ENCODE measurements at places on chromosomes 1 and 21.

- no peak for DNase-seq
Measured at GRCh38 chr1:226659641-226660040, 79.4 kb downstream of the ITPKB start.

DNA sequence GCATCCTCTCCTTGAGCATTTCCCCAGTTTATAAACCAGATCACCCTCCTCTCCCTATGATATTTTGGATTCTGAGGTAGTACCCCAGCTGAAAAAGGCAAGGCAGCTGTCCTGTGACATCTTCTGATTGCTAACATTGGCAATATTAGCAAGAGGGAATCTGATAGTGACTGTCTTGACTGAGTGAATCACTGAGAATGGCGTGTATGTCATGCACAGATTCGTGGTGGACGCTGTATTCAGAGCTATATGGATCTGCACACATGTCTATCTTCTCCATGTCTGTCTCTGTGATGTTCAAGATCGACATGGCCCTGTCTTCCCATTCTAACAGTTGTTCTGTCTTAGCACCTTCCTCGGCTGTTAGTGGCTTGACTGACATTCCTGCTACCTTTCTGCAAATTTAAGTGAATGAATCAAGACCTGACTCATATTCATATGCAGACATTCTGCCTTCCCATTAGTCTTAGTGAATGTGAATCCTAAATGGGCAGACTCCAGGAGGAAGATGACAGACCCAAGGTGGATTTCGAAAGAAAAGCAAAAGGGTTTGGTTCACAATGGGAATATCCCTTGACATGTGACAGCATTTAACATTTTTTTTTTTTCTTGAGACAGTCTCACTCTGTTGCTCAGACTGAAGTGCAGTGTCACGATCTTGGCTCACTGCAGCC lies 97.7 kb downstream of the PGBD5 start:
- no peak for DNase-seq

DNA sequence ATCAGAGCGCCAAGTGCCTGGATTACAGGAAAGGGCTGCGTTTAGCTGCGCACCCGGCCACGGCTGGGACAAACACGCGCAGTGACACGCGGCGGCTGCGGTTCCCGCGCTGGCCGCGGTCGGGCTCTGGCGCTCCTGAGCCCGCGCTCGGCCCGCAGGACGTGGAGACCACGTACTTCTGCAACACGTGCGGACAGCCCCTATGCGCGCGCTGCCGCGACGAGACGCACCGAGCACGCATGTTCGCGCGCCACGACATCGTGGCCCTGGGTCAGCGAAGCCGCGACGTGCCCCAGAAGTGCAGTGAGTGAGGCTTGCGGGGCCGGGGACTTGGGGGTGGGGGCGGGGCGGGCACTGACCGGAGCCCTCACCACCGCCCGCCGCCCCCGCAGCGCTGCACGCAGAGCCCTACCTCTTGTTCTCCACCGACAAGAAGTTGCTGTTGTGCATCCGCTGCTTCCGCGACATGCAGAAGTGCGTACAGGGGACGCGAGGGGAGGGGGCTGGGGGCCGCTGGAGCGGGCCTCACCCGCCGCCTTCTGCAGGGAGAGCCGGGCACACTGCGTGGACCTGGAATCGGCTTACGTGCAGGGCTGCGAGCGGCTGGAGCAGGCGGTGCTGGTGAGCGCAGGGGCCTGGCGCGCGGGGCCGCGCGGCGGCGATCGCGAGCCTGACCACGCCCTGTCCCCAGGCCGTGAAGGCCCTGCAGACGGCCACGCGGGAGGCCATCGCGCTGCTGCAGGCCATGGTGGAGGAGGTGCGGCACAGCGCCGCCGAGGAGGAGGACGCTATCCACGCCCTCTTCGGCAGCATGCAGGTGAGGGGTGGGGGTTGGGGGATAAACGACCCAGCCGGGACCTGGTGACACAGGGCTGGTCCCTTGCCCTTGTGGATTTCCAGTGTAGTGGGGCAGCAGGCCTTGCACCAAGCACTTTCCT lies 3.1 kb downstream of the RNF207 start:
- DNase-seq = no peak

- no peak for DNase-seq
Measured at GRCh38 chr1:167790117-167790516, 68.3 kb downstream of the MPZL1 start.

DNA sequence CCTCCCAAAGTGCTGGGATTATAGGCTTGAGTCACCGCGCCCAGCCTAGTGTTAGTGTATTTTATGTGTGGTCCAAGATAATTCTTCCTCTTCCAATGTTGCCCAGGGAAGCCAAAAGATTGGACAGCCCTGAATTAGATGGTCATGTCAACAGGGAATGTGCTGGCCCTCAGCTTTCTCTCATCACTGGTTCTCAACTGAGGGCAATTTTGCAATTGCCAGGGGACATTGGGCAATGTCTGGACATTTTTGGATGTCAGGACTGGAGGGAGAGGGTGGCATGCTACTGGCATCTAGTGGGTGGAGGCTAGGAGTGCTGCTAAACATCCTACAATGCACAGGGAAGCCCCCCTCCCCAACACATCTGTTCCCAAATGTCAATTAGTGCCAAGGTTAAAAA lies 95.0 kb downstream of the LAMC2 start:
- no peak for DNase-seq

- no peak for DNase-seq
Measured at GRCh38 chr1:36352125-36352909, 28.9 kb upstream of the EVA1B start.

DNA sequence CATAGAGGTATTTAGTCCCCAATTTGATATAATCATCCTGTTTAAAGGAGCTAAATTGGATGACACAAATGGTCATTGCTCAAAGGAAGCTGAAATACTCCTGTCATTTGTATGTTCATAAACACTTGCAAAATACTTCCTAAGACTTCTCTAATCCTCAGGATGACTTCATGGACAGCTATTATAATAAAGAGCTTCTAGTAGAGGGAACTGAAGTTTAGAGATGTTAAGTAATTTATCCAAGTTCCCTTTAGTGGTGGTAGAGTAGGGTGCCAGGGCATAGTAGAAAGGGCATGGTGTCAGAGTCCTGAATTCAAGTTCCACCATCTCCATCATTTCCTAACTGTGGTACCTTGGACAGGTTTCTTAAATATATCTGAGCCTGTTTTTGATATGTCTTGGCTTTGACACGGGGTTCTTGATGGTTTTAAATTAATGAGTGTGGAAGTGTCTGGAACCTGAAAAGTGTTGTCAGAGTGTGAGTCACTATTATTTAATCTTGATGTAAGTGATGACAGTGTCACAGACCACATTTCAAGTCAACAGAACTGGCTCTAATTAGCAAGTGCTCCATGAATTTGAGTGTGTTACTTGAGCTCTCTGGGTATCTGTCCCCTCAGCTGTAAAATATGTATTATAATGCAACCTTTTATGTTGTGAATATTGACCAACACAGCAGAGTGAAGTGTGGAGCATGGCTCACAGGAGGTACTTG lies 12.1 kb upstream of the GBP6 start:
- DNase-seq = peak; percentile 18

- DNase-seq = no peak
Measured at GRCh38 chr1:221468546-221468945, 273.3 kb downstream of the DUSP10 start.

GRCh38 chr21:38343691-38344090 lies 86.9 kb downstream of the KCNJ15 start:
- DNase-seq = no peak

DNA sequence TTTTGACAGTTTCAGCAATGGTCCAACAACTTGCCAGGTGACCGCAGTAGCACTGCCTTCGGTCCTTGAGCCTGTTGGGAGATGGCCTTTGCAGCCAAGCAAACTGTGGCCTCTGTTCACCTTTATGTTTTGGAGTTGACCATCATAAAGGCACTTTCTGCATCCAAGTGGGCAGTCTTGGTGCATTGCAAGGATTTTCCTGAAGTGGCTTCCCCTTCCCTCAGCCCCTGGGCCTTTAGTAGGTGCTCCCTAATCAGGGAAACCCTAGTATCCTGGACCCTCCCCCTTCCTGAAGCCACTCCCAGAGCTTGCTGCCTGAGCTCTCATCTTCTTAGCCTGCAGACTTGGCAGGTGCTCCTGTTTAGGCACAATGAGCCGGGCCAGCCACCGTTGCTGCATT lies 140.2 kb downstream of the TRABD2B start:
- no peak for DNase-seq

DNA sequence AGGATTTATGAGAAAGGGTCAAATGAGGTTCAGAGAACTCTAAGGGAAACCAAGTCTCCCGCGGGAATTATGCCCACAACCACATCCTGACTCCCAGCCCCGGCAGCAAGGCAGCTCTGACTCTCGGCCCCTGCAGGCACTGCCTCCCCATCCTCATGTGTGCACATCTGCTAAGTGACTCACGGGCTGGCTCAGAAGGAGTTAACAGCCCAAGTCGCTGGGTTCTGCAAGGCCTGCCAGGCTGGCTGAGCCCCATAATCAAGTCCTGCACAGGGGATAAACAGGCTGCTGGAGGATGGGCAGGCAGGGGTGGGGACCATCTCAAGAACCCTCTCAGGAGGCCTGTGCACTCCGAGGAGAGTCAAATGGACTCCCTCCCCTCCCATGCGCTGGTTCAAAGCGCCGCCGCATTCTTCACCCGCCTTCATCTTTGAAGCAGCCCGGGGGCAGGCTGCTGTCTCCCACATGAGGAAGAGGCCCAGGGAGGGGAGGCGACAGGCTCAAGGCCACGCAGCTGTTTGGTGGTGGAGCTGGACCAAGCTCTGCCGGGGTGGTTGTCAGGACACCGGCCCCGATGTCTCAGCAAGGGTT lies 344.3 kb downstream of the MATN1 start:
- DNase-seq = no peak

DNA sequence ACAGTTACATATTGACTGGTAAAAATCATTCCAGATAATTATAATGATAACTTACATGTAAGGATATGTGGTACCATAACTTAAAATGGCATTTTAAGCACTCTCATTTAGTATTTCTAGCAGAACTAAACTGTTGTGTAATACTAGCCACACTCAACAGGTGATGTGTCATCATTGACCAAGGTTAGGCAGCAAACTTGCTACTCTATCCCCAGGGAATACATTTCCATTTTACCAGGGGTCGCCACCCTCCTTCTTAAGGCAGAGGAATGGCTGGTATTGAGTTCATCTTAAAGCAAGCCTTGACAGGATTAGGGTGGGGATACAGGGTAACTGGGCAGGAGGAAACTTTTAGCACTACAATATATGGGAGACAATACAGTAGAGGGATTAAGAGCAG lies 259.8 kb upstream of the CAMK1G start:
- DNase-seq = no peak

DNA sequence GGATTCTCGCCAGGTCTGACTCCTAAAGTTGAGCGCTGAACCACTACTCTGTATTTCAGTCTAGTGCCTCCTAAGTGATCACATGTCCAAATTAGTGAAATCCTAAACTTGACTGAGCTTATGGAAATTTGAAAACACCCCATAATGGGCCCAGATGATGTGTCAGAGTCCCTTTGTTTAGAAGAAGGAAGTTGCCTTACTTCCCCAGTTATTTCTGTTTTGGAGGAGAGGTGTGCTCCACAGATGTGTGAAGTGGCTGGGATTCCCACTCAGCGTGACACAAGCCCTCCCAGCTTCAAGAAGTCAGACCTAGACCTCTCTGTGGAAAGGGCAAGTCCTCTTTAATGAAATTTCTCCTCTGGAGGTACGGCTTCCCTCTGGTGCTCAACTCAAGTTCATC lies 188.8 kb downstream of the TTLL7 start:
- DNase-seq = no peak

DNA sequence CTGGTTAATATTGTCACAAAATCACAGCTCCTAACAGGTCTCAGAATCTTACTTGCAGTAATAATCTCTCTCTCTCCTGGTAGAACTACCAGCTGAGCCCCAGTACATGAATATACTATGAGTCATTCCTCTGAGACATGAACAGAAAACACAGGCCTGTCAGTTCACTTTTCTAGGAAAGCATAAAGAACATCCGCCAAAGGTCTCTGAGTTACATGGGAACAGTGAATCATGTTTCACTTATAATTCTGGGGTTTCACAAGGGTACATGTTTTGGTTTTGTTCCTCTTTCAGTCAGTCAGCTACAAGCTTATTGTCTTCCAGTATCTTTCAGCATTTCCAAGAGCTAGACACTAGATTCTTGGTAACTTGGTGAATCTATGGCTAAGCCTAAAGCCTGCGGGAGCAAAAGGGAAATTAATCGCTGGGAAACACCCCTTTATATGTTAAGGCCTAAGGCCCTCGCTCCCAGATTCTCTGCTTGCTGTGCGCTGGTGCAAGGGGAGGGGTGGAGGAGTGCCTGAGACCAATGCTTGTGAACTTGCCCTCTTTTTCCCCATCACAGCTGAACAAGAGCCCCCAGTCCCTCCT lies 31.7 kb downstream of the IFNGR2 start:
- DNase-seq = peak; percentile 82

DNA sequence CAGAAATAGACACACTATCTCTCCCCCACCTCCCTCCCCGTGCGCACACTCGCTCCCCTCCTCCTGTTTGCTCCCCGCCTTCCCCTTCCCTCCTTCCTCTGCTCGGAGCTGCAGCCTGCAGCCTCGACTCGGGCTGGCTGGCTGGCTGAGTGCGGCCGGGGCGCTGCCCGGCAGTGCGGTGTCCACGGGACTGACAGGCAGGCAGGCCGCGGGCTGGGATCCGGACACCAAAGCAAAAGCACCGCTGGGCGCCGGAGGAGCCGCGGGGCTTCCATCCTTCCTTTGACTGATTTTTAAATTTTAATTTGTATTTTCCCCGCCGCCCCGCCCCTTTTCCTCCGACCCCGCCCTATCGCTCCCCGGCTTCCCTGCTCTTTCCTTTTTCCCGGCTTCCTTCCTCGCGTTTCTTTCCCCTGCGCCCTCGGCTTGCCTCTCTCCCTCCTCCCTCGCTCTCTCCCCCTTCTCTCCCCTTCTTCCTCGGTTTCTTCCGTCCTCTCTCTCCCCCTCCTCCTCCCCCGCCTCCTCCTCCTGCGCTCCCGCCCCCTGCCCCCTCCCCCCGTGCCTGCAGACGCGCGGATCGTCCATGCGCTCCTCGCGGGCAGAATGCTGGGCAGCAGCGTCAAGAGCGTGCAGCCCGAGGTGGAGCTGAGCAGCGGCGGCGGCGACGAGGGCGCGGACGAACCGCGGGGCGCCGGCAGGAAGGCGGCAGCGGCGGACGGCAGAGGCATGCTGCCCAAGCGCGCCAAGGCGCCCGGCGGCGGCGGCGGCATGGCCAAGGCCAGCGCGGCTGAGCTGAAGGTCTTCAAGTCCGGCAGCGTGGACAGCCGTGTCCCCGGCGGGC lies 109.4 kb downstream of the NAV1 start:
- DNase-seq = no peak

GRCh38 chr1:10897321-10897980 lies 101.0 kb upstream of the CASZ1 start:
- no peak for DNase-seq

- DNase-seq = no peak
Measured at GRCh38 chr21:35743571-35743970, 316.8 kb downstream of the SETD4 start.

Measured in CD4-positive, alpha-beta T cell treated with Interleukin-2 at 100 ng/mL for 4 hours (primary cell).